ENCODE measurements at places on chromosomes 12 and 14.

GRCh38 chr12:18436170-18436569, 174.9 kb downstream of the PIK3C2G start:
- no peak overlapping the region for H3K27ac ChIP-seq
- no peak for DNase-seq
- H3K4me3 ChIP-seq: no peak overlapping the region
- no peaks in the 10 kb centered on the region for H3K36me3 ChIP-seq

GRCh38 chr12:109461049-109461845, 15.9 kb downstream of the KCTD10 start:
- peaks cover 34% of the 10 kb centered on the region for H3K4me1 ChIP-seq
- DNase-seq: no peak

DNA sequence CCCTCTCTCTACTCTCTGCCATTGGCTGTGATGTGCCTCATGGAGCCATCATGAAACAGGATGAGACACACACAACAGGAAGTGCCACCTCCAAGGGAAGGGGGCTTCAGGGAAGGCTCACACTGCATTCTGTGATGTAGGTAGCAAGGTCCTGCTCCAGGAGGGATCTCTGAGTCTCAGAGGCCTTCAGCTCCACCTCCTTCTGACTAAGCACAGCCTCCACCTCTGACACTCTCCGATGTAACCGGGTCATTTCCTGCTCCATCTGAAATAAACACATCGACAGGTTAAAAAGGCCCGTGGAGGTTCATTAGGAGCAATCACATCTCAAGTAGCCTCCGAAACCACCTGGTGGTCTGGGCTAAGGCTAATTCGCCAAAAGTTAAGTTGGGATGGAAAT, 93.3 kb downstream of the CIT start:
- no peak for DNase-seq
- no peaks in the 10 kb centered on the region for H3K27me3 ChIP-seq
- H3K4me1 ChIP-seq: peaks cover 10% of the 10 kb centered on the region
- peak overlapping the region; percentile 56 for H3K27ac ChIP-seq
- no peak overlapping the region for H3K4me3 ChIP-seq
- peaks cover 66% of the 10 kb centered on the region for H3K36me3 ChIP-seq

GRCh38 chr12:119869720-119870119, 7.4 kb downstream of the CIT start:
- H3K4me3 ChIP-seq: no peak overlapping the region
- H3K4me1 ChIP-seq: no peaks in the 10 kb centered on the region
- no peaks in the 10 kb centered on the region for H3K27me3 ChIP-seq
- H3K27ac ChIP-seq: no peak overlapping the region
- no peak for DNase-seq
